ENCODE measurements at places on chromosomes 3 and 15.

DNA sequence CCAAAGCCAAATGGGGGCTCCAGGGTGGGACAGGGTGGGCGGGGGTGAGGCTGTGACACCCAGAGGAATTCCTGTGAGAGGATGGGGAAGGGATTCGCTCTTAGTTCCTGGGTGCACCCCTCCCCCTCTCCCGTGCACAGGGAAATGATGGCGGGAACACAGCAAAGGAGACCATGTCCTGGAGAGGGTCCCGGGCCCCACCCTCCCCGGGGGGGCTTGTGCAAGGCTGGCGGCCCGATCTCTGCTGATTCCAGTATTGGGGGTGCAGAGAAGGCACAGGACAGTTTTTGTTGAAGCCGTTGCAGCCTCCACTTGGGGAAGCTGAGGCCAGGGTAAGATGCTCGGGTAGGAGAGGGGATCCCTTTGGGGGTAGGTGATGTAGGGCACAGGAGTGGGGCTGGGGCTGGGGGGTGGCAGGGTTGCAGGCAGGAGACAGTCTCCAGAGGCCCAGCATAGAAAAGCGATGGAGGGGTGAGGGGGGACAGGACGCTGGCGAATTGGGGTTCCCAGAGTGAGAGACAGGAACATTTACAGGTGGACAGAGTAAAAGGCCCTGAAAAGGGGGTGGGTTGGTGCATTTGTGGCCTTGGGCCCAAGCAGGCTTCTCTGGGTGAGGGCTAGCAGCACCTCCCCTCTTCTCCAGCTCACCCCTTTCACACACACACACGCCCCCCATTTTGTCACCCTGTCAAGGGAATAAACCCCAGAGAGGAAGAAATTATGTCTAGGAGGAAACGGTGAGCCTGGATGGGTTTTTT lies 38.5 kb downstream of the HMCES start:
- DNase-seq = no peak

- no peak for DNase-seq
Observed at GRCh38 chr3:53150247-53151085, 10.5 kb upstream of the PRKCD start.

DNA sequence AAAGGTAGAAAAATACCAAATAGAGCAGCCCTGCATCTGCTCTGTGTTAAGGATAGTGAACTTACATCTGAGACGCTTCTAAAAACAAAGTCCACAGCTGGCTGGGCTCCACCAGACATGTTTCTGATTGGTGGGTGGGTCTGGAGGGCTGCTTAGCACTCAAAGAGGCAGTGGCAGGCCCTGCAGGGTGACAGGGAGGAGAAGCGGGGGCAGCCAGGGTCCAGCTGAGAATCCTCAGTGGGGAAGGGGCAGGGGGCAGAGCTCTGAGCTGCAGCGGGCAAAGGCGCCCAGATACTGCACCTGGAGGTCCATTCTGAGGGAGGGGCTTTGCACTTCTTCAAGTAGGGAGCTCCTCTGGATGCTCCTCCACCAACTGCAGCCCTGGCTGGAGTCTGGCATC lies 28.1 kb downstream of the PRR23E start:
- no peak for DNase-seq

GRCh38 chr15:91892436-91892835 lies 38.9 kb downstream of the SLCO3A1 start:
- DNase-seq = no peak

DNA sequence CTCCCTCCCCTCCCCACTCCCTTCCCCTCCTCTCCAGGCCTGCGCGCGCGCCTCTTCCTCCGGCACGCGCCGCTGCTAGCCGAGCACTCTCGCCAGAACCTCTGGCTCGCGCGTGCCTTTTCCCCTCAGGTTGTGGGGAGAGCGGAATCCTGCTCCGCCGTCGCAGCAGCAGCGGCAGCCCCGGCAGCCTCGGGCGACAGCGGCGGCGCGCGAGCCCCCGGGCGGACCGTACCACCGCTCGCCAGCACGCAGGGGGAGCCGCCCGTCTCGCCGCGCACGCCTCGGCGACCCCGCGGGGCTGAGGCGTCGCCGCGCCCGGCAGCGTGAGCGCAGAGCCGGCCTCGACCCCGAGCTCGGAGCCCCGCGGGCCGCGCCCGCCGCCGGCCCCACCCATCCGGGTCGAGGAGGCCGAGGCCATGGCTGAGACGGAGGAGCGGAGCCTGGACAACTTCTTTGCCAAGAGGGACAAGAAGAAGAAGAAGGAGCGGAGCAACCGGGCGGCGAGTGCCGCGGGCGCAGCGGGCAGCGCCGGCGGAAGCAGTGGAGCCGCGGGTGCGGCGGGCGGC lies at the start of gene CDV3:
Gene CDV3, plus strand, starts transcription at position 58 of the 566 bp plus-strand sequence. Its CDS starts 359 bp downstream, at position 417.
- DNase-seq = no peak

DNA sequence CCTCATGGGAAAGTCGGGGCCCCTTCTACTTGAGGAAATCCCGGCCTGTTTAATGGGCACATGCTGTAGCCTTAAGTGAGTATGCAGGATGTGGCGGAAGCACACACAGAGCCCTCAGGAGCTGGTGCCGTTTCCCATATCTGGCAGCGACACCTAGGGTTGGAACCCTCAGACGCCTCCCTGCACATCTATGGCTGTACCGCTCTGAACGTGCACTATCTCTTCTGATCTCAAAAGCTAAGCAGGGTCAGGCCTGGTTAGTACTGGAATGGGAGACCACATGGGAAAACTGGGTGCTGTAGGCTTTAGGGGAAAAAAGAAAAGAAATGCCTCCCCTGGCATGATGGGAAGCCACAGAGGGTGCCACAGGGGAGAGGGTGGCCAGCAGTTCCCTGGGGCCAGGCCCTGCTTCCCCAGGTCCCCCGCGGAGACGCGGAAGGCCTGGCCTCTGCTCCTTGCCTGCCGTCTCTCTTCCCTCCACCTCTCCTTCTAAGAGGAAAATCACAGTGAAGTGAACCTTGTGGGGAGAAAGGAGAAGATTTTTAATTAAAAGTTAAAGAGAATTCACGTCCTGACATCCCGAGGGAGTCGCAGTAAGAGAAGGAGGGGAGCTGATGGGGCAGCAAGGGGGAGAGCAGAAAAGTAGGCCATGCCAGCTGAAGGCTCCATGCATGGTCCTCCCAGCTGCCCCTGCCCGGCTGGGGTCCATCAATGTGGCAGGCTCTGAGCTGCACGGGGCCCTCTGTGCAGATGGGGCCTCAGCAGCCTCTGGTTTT lies 60.5 kb upstream of the TMEM115 start:
- DNase-seq = no peak

- DNase-seq = no peak
Observed at GRCh38 chr3:110910346-110910955, 161.2 kb upstream of the NECTIN3 start.

DNA sequence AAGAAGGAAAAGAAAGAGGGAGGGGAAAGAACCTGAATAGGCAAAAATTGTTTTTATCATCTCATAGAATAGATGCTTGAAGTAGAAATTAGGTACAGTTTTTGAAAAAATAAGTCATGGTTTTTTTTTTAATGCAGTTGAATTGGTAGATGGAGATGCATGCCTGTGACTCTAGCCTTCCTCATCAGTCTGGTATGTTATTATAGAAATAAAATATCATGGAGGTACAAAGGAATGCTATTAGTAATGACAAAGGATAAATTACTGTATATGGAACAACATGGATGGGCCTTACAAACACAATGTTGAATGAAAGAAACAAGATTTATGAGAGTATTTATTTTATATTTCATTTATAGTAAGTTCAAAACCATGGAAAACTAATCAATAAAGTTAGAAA lies 162.4 kb upstream of the GALNT15 start:
- DNase-seq = no peak

All from stimulated activated CD8-positive, alpha-beta memory T cell treated with anti-CD3 and anti-CD28 coated beads, Interleukin-7, amount 100 ng/mL, for 1 hour (primary cell).